ENCODE measurements at places on chromosomes 2 and 18. TPM values are rescaled to one million over a fixed set of nuclear protein-coding genes. Genes with fewer than 3 reads are reported as not detected.

The STAT1 gene
- 59.4 TPM for total RNA-seq

The DPYSL5 gene
- not detected for total RNA-seq

The RTTN gene
- total RNA-seq: 14.7 TPM

The UPP2 gene
- total RNA-seq: 0.16 TPM

The SRD5A2 gene
- not detected for total RNA-seq

The IGFBP2 gene
- total RNA-seq: 115 TPM

The ALPP gene
- not detected for total RNA-seq

The PARD6G gene
- total RNA-seq: 14.4 TPM

The ABCB11 gene
- 0.66 TPM for total RNA-seq

The PPP1CB gene
- 189 TPM for total RNA-seq

The DYSF gene
- total RNA-seq: 15.7 TPM

The ZNF396 gene
- total RNA-seq: 7.8 TPM

The CCNT2 gene
- total RNA-seq: 35.8 TPM

- no peaks in the 10 kb centered on the region for H3K36me3 ChIP-seq
- no peak for DNase-seq
- H3K27ac ChIP-seq: no peak overlapping the region
- no peaks in the 10 kb centered on the region for H3K27me3 ChIP-seq
Observed at GRCh38 chr2:180891360-180891759, 89.0 kb upstream of the UBE2E3 start.

GRCh38 chr18:13276530-13277520 lies 58.3 kb downstream of the LDLRAD4 start:
- no peak for DNase-seq
- H3K36me3 ChIP-seq: no peaks in the 10 kb centered on the region
- no peaks in the 10 kb centered on the region for H3K27me3 ChIP-seq
- H3K4me1 ChIP-seq: no peaks in the 10 kb centered on the region
- H3K27ac ChIP-seq: peak overlapping the region; percentile 84
- H3K4me3 ChIP-seq: peak overlapping the region; percentile 22

GRCh38 chr2:20106746-20107145 lies 55.3 kb upstream of the LAPTM4A start:
- peak overlapping the region; percentile 10 for H3K27ac ChIP-seq
- H3K36me3 ChIP-seq: no peaks in the 10 kb centered on the region
- peak overlapping the region; percentile 60 for H3K4me3 ChIP-seq
- no peaks in the 10 kb centered on the region for H3K27me3 ChIP-seq

GRCh38 chr2:195533771-195534642 lies 123.0 kb upstream of the SLC39A10 start:
- no peak for DNase-seq
- no peaks in the 10 kb centered on the region for H3K4me1 ChIP-seq
- H3K27ac ChIP-seq: peak overlapping the region; percentile 80
- no peaks in the 10 kb centered on the region for H3K36me3 ChIP-seq
- no peak overlapping the region for H3K4me3 ChIP-seq
- H3K27me3 ChIP-seq: no peaks in the 10 kb centered on the region

DNA sequence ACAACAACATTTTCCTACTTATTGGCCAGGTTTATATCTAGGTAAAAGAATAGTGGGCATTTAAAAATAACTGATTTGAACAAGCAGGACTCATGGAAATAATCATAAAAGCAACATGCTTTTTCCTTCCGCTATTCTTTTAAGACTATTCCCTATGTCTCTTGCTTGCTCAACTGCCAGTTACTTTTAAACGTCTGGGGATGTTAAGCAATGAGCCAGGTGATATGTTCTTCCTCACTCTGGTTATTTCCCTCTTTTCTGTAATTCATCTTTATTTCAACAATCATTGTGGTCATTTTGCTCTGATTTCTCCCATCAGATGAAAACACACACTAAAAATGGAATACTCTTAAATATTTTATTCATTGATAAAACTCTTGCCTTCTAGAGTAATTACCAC lies 33.4 kb upstream of the SLC8A1 start:
- no peaks in the 10 kb centered on the region for H3K27me3 ChIP-seq
- no peak overlapping the region for H3K4me3 ChIP-seq
- no peak overlapping the region for H3K27ac ChIP-seq
- no peaks in the 10 kb centered on the region for H3K36me3 ChIP-seq

GRCh38 chr2:73907840-73908452 lies 15.1 kb downstream of the ACTG2 start:
- H3K27ac ChIP-seq: no peak overlapping the region
- no peaks in the 10 kb centered on the region for H3K36me3 ChIP-seq
- no peaks in the 10 kb centered on the region for H3K27me3 ChIP-seq
- no peak for DNase-seq

DNA sequence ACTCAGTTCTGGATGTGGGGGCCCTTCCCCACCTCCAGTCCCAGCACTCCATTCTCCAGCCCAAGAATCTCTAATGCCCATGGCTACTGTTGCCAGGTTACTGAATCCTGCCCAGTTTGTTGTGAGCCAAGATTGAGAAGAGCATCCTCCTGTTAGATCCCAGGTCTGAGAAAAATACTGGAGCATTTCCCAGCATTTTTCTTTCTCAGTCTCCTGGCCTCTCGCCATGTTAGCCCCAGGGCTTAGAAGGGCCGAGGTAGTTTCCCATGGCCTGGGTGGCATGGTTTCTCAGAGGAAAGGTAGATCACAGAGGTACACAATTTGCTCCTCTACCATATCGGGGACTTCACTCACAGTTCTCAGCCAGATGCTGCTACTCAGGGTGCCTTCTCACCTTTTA lies 135.7 kb downstream of the OTX1 start:
- no peak overlapping the region for H3K27ac ChIP-seq
- H3K4me1 ChIP-seq: no peaks in the 10 kb centered on the region
- no peaks in the 10 kb centered on the region for H3K27me3 ChIP-seq
- no peak overlapping the region for H3K4me3 ChIP-seq

DNA sequence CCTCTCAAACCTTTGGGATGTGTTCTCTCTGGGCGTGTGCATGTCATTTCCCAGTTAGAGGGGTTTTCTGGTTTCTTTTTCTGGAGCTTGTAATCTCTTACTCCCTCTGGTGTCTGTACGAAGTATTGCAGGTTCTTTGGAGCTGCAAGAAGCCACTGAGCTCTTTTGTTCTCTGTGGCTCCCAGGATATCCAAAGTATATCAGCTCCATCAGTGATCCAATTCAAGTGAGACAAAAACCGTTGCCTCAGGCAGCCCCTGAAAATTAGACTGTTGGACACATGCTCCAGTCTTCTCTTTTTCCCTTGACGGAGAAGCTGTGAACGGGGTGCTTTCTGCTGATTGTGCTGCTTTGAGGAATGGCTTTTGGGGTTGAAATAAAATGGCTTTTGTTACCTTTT lies 59.0 kb upstream of the LDLRAD4 start:
- no peaks in the 10 kb centered on the region for H3K4me1 ChIP-seq
- H3K27ac ChIP-seq: no peak overlapping the region
- H3K36me3 ChIP-seq: no peaks in the 10 kb centered on the region
- no peak for DNase-seq
- no peak overlapping the region for H3K4me3 ChIP-seq
- no peaks in the 10 kb centered on the region for H3K27me3 ChIP-seq

- no peaks in the 10 kb centered on the region for H3K27me3 ChIP-seq
- peaks cover 4% of the 10 kb centered on the region for H3K36me3 ChIP-seq
- no peaks in the 10 kb centered on the region for H3K4me1 ChIP-seq
Observed at GRCh38 chr2:161199912-161200701, 39.9 kb downstream of the TANK start.

GRCh38 chr2:106158871-106159270 lies 35.2 kb downstream of the UXS1 start:
- no peak for DNase-seq
- no peaks in the 10 kb centered on the region for H3K4me1 ChIP-seq
- no peak overlapping the region for H3K27ac ChIP-seq
- no peaks in the 10 kb centered on the region for H3K36me3 ChIP-seq

DNA sequence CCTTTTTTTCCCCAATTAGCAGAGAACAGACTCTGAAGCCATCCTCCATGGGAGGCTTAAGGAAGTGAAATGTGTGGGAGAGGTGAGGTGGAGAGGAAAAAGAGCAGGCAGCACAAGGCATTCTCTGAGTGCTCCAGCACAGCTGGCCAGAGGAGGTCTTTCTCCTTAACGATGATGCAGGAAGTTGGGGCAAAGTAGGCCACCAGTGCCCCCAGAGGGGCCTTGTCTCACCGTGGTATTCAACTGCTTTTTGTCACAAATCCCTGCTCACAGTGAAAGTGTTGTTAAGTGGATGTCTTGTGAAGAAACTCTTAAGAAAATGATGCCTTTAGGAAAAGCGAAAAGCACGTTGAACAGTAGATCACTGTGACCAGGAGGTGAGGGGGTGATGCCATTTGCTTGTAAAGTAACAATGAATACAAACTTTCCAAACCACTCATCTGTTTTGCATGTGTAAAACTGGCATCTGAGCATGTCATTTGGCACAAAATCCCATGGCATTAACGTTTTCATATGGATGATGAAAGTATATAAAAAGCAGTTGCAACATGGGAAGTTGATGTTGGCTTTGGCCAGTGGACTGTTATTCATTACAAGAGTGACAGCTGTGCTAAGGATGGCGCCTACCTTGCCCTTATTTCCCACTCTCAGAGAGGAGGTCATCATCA lies 49.2 kb upstream of the CDC42EP3 start:
- no peaks in the 10 kb centered on the region for H3K4me1 ChIP-seq
- H3K36me3 ChIP-seq: no peaks in the 10 kb centered on the region
- no peak overlapping the region for H3K27ac ChIP-seq
- no peak for DNase-seq
- H3K27me3 ChIP-seq: no peaks in the 10 kb centered on the region
- no peak overlapping the region for H3K4me3 ChIP-seq

- no peak overlapping the region for H3K27ac ChIP-seq
- DNase-seq: no peak
- no peak overlapping the region for H3K4me3 ChIP-seq
- no peaks in the 10 kb centered on the region for H3K36me3 ChIP-seq
Observed at GRCh38 chr2:101873543-101873942, 118.2 kb upstream of the IL1R2 start.

DNA sequence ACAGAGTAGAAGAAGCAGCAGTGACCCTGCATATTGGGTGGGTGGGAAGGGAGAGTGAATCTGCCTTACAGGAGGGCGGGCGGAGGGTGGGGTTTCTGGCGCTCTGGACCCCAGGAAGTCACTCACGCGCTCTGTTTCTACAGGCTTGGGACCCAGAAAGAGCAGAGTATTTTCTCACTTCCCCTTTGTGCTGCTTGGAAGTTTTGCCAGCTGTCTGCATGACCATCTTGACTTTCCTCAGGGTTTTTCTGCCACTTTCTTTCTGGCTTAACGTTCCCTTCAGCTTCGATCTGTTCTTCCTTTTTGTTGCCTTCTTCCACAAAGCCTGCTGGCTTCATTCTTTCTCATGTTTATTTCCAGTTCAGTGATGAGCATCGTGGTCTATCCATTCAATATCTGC lies 383.1 kb downstream of the GALR1 start:
- H3K27ac ChIP-seq: no peak overlapping the region
- no peaks in the 10 kb centered on the region for H3K27me3 ChIP-seq
- DNase-seq: no peak
- no peak overlapping the region for H3K4me3 ChIP-seq
- H3K4me1 ChIP-seq: no peaks in the 10 kb centered on the region

DNA sequence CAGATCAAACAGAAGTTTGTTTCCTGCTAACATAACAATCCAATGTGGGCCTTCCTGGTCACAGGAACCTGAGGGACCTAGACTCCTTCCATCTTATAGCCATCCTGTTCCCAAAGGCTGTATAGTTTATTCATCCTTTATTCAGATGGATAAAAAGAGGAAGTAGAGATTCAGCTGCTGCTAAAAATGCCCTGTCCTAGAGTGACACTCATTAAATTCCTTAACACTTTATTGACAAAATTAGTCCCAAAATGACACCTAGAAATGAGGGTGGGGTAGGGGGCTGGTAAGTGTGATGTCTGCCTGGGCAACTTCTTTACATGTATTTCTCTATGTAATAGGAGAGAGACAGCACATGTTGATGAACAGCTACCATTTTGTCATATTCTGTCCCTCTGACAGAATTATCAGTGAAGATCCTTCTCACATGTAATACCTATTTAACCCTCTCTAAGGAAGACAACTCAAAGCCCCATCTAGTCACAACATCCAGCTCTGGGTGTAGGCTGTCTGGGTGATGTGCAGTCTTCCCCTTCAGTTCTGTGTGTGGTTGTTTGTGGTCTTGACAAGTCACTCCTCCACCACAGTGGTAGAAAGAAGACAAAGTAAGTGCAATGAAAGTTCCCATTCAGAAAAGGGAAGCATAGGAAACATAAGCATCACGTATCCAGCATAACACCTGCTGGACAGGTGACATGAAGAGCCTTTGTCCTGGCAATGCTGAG lies 253.9 kb upstream of the CNTNAP5 start:
- no peaks in the 10 kb centered on the region for H3K36me3 ChIP-seq
- H3K4me1 ChIP-seq: no peaks in the 10 kb centered on the region
- no peak overlapping the region for H3K27ac ChIP-seq
- H3K27me3 ChIP-seq: no peaks in the 10 kb centered on the region
- DNase-seq: no peak
- H3K4me3 ChIP-seq: no peak overlapping the region

DNA sequence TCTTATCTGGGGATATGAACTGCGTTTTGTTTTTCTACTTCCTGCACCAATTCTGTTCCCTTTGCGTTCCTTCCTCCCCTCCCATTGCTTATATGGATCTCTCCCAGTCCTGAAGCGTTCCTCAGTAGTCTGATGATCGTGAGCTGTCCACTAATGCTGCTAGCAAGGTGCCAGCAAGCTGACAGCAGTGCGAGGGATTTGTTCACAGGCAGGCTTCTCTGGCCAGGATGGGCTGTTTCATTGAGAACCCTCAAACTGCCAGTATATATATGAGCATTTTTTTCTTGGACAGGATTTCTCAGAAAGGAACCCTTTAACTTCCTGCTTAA lies 40.1 kb downstream of the GTF3C3 start:
- peaks cover 1% of the 10 kb centered on the region for H3K36me3 ChIP-seq
- no peaks in the 10 kb centered on the region for H3K4me1 ChIP-seq
- no peak overlapping the region for H3K4me3 ChIP-seq
- no peak for DNase-seq

GRCh38 chr2:4979111-4979510 lies 713.1 kb upstream of the SOX11 start:
- no peak overlapping the region for H3K4me3 ChIP-seq
- H3K27me3 ChIP-seq: no peaks in the 10 kb centered on the region
- no peak for DNase-seq
- no peak overlapping the region for H3K27ac ChIP-seq
- H3K4me1 ChIP-seq: no peaks in the 10 kb centered on the region

DNA sequence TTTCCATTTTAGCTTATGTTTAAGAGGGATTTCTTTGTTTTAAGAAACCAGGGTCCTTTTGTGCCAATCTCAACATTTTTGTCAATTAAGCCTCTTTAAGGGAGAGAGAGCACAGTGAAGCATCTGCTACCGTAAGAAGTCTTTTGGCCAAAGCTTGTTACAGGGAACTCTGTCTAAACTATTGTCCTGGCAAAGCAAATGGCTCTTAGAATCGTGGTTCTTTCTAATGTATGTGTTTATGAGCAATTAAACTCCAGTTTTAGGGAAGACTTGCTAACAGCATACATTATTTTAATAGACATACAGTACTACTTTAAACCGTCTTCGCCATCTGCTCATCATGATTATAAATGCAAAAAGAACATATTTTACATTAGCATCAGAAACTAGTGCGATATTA lies 202.1 kb downstream of the CDCA7 start:
- no peaks in the 10 kb centered on the region for H3K4me1 ChIP-seq
- DNase-seq: no peak
- no peaks in the 10 kb centered on the region for H3K36me3 ChIP-seq
- no peak overlapping the region for H3K4me3 ChIP-seq
- H3K27ac ChIP-seq: no peak overlapping the region

Measured in breast epithelium (tissue), 4 donors.